Activated CD4-positive, alpha-beta T cell treated with anti-CD3 and anti-CD28 coated beads for 1 hour (primary cell): ENCODE measurements at places on chromosomes 12 and 14.

DNA sequence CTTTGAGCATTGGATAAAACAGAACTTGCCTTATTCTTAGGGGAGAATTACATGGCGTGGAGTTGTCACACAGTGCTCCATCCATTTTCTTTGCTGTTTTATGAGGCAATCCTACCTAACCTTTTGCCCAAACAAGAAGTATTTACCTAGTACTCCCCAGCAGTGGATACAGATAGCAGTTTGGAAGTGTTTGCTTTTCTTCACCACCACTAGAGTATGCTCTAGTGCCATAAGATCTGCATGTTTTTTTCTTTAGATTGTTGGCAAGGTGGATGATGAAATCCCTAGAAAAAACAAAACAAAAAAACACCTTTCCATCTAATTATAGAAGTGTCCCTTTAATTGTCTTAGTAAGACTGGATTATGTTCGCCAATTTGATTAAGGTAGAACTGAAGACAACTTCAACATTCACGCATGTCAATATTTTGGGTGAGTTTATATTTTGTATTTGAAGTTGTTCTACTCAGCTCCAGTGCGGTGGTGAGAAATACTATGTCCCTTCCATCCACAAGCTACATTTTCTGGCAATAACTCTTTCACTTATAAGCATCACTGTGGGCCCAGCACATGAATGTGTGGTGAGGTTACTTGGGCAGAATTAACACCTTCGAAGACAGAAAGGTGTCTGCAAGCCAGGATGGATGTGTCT, 23.6 kb upstream of the TMEM260 start:
- DNase-seq: no peak

GRCh38 chr12:105032703-105033357, 46.7 kb downstream of the NOPCHAP1 start:
- DNase-seq: no peak

GRCh38 chr14:58844544-58844943, 206.8 kb downstream of the DACT1 start:
- DNase-seq: no peak

DNA sequence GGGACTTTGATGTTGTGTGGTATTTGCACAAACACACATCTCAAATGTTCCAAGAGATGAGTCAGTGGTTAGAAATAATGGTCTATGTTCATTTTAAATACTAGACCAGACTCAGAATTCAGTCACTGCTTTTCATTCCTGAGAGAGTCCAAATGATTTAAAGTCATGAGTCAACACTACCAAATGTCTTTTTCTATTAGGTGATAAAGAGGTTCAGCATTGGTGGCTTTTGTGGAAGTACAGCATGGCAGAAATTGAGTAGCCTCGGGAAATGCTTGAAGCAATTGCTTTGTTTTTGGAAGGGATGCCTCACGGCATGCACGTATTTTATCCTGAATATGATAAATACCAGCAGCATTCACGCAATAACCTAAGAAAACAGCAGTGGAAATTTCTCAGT, 115.7 kb downstream of the DIO2 start:
- DNase-seq: no peak

DNA sequence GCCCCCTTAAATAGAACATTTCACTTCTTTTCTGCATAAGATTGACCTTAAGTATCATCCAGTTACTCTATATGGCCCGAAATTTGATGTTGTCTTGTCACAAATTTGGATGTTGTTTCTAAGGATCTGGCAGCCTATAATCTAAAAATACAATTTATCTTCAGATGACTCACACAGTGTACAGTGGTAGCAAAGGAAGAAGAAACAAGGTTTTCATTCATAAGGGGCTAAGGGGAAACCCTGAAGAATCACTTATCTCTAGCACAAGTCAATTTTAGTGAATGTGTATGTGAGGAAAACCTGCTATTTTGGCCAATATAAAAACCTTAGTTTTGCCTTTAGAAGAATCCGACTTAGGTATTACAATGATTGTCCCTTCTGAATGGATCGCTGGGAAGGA, 606.3 kb upstream of the LRFN5 start:
- DNase-seq: no peak

- peak; percentile 58 for DNase-seq
These were observed 10.4 kb downstream of the OTUB2 start for GRCh38 chr14:94036313-94037167.

GRCh38 chr14:77286576-77286975, 15.6 kb upstream of the NGB start:
- no peak for DNase-seq

GRCh38 chr14:77044783-77045237, 16.3 kb upstream of the IRF2BPL start:
- DNase-seq: no peak

DNA sequence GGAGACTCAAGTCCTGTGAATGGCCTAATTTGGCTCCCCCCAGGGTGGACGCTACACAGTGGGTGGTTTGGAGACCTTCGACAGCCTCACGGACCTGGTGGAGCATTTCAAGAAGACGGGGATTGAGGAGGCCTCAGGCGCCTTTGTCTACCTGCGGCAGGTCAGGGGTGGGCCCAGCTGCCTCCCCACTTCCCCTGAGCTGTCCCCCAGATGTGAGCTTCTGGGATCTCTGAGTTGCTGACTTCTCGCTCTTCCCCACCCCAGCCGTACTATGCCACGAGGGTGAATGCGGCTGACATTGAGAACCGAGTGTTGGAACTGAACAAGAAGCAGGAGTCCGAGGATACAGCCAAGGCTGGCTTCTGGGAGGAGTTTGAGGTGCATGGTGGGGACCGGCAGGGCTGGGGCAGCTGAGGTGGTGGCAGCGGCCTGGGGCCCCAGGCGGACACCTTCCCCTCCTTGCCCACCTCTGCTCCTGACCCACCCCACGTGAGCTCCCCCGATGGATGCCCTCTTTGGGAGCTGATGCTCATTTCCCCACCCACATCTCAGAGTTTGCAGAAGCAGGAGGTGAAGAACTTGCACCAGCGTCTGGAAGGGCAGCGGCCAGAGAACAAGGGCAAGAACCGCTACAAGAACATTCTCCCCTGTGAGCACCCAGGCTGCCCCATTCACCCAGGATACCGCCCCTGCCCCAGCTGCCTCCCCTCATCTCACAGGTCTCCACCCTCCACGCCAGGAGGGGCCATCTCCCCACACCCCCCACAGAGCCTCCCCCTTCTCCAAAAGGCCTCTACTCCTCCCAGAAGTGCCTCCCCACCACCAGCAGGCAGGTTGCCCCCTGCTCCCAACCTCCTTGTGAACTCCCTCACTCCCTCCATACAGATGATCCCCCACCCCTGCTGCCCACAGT, 4.2 kb downstream of the PTPN6 start:
- DNase-seq: no peak

GRCh38 chr14:54902521-54903420, at the start of gene GCH1:
GCH1 (minus strand) TSS chr14:54902826; CDS start chr14:54902663, 163 bp downstream.
- peak; percentile 70 for DNase-seq

GRCh38 chr12:54954801-54955200, 29.8 kb downstream of the TESPA1 start:
- DNase-seq: no peak

- DNase-seq: no peak
These were observed 6.1 kb downstream of the OR6C1 start for GRCh38 chr12:55320201-55320600.

DNA sequence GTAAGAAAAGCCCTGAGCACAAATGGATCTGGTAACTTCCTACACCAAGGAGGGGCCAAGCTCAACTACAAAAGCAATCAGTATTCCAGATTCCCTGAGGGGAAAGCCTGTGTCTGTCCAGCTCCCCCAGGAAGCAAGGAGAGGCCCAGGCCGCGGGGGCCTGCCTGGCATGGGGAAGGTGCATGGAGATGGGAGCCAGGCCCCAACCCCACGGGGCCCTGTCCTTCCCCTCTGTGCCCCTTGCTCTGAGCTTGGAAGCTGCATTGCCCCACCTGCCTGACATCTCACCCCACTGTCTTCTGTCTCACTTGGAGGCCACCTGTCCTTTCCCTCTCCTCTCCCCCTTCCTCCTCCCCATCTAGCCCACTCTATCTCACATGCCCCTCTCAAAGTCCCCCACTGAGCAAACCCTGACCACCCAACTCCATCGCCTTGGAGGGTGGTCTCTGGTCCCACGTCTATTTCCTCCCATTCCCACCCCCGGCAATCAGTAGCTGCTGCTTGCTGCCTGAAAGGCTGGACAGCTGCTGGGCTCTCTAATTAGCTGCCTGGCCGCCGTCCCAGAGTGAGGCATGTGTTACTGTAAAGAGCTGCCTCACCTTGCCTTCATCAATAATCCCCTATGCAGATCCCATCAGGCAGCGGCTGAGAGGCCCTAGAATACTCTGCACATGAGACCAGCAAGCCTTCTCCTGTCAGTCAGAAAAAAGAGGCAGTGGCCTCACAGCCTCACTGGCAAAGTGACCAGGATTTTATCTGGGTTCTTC, 3.4 kb upstream of the TMEM229B start:
- DNase-seq: no peak

GRCh38 chr12:86572455-86572854, 316.3 kb upstream of the MGAT4C start:
- no peak for DNase-seq

GRCh38 chr14:91961297-91962220, 14.1 kb upstream of the FBLN5 start:
- DNase-seq: no peak

DNA sequence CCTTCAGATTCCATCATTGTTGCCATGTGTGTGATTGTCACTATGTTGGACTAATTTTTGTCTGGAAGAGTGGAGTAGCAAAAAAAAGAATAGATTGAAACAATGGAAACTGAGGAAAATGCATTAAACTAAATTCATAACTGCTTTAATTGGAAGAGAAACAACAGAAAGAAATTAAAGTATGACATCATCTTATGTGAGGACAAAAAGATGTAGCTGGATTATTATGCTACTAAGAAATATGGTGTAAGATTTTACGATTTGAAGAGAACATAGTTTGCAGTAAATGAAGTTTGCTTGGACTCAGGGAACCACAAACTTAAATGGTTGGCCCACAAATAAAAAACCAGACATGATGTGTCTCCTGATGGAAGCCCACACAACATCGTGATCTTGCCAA, 76.8 kb downstream of the PRKCH start:
- no peak for DNase-seq

DNA sequence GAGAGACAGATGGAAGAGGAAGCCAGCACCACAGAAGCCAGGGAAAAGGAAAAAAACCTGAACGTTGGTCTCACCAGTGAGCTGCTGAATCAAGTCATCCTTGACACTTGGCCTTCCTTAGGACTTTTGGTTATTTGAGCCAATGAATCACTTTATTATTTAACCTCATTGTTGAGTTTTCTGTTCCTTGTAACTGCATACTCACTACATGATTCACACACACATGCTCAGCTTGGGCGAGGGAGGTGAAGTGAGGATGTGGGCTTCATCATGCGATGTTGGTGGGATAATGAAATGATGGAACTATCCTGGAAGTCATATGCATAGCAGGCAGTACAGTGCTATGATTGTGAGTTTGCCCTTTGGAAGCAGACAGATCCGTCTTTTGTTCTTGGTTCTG, 40.6 kb upstream of the RPH3A start:
- DNase-seq: no peak

DNA sequence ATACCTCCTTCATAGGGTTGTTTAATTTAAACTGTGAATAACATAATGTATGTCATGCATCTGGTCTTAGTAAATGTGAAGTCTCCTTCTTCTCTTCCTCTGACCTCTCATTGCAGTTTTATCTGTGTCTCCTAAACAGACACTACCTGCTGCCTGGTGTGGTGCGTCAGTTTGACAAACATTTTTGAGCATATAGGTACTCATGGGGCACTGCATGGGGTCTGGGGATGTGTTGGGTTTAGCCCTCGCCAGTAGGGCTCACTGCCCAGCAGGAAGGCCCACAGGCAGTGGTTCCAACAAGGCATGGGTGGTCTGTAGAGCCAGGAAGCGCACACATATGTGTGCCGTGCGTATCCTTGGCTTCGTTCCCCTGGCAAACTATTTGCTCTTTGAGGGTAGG, 3.0 kb upstream of the CEBPE start:
- no peak for DNase-seq

DNA sequence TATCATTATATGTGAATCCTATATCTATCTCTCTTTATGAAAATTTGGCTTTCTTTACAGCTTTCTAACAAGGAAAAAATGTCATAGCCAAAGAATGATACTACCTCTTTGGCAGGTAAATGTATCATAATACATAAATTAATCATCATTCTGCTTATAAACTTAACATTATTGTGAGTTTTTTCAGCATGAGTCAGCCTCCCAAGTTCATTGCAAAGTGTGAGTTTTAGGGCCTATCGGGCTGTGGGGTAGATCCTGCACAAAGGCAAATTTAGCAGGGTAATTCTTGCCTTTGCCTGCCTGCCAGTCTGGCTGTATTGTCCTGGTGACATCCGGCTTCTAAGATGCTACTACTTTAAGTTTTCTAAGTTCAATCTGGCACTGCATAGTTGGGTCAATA, 412.6 kb downstream of the MDGA2 start:
- no peak for DNase-seq

DNA sequence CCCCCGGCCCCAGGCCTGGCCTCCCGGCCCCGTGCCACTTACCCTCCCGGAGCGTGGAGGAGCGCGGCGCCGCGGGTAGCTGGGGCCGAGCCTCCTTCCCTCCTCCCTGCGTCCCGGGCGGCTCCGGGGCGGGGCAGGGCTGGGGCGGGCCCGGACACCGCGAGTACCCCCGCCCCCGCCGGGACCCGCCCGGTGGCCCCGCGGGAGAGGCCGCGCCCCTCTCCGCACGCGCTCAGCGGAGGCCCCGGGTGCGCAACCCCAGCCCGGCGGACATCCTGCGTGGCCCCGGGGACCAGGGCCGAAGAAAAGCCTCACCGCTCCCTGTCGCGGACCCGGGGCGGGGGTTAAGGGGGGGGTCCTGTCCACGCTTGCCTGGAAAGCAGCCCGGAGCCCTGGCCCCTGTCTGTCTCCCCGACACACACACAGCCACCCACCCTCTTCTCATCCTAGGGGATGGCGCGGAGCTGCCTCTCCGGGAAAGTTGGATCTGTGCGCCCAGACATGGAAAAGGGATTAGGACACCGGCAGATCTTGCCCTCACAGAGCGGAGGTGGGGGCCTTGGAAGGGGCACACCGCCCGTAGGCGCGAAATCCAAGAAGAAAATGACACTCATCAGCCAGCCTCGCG, at the start of gene SYNE3:
Gene SYNE3 (minus strand): TSS at position 97 of the 628 bp plus-strand sequence. CDS start 40,829 bp downstream, outside the sequence.
- DNase-seq: no peak

DNA sequence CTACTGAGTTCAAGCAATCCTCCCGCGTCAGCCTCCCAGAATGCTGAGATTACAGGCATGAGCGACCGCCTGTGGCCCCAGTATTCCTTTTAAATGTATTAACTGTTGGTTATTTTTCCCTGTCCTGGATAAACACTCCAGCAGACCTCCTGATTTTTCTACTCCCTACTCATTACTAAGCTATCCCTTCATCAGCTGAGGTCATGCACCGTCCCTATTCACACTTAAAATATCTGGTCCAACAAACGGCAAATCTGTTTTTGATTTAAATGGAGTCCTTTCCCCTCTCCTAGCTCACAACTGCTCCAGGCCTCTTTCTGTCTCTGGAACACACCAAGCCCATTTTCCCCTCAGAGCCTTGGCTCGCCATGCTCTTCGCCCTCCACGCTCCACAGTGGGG, 1003.3 kb upstream of the TMEM132C start:
- DNase-seq: no peak

- DNase-seq: no peak
These were observed 251.6 kb downstream of the PHLDA1 start for GRCh38 chr12:75779891-75780496.
